ENCODE measurements at places on chromosomes 2 and 18. TPM values are rescaled to one million over a fixed set of nuclear protein-coding genes. Genes with fewer than 3 reads are reported as not detected.

Gene IKZF2
- total RNA-seq, result 0.38 TPM

Gene BOK
- total RNA-seq, result 27.5 TPM

Gene SLC5A7
- not detected for total RNA-seq

Gene CTIF
- 12.5 TPM for total RNA-seq

Gene CDH20
- total RNA-seq, result not detected

Measured in A549 treated with dexamethasone at 1 μM for 4 hours (cell line).